HFFc6 (cell line): ENCODE measurements at places on chromosomes 4 and X. TPM values are rescaled to one million over a fixed set of nuclear protein-coding genes. Genes with fewer than 3 reads are reported as not detected.

The CYTL1 gene
- not detected in 3 replicates for total RNA-seq

DNA sequence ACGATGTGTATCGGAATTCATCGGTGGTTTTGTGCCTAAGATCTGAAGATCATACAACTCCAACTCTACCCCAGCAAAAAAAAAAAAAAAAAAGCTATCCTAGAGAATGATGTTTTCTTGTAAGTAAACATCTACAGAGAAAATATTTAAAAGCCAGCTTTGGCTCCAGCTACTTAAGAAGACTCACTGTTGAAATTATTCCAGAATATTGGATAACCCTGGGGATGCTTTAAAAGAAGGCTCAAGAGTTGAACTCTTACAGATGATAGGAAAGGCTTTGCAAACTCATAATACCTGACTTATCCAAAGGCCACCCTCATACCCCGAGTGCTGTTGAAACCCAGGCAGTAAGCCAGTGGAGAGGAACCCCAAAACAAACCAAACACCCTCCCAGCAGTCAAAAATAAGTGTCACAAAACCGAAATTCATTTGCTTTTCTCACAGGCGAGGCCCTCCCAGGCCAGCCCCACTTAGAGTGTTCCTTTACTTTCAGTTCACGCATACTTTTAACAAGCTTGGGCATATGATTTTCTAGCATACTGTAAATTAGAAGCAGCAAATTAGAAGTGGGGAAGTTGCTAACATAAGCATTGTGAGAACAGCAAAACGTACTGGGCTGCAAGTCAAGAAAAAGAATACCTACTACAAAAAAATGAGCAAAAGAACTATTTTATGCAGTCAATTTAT lies 2.7 kb upstream of the AMELX start:
- no peak for DNase-seq

DNA sequence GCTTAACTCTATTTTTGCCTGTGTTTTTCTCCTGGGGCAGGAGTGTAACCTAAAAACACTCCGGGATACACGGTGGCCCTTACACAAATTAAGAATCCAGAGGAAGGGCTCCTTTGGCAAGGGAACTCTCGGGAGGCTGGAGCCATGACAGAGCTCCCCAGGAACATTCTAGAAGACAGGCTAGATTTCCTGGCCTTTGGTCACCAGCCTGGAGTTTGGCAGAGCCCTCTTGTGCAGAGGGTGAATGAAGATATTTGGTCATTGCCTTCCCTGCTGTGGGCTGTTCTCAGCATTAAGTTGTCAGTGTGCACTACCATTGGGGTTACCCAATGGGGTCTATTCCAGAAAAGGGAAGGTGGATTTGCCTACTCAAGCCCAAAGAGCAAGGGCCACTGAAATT lies 53.8 kb upstream of the LNX1 start:
- DNase-seq: no peak

GRCh38 chr4:123265443-123265842 lies 131.2 kb upstream of the SPRY1 start:
- no peak for DNase-seq

The XKRX gene
- total RNA-seq: not detected in 2 replicates

GRCh38 chr4:105305019-105305836 lies 158.6 kb downstream of the TET2 start:
- DNase-seq: no peak

DNA sequence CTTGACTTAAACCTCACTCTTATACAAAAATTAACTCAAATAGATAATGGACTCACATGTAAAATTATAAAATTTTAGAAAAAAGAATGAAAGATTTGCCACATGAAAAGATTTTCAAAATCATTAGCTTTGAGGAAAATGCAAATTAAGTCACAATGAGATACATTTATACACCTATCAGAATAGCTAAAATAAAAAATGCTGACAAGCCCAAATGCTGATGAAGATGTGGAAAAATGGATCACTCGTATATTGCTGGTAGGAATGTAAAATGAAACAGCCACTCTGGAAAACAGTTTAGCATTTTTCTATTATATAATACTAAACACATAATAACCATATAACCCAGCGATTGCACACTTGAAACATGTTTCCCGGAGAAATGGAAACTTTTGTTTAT lies 316.2 kb downstream of the ANKRD50 start:
- DNase-seq: no peak

The ACE2 gene
- total RNA-seq: not detected in 3 replicates

DNA sequence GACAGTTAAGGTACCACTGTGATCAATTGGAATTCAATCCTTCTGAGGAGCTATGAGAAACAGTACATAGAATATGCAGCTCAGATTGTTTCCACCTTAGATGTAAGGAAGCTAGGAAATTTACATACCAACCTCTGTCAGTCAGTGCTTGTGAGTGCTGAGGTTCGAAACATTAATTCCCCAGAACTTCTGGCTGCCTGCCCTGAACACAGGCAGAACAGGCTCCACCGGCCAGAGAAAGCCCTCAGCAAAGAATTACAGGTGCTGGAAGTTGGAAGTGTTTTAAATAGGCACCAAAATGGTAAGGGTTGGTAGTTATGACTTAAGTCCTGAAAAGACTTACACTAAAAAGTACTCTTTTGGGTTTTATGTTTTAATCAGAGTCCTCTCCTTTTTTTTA lies 651.8 kb downstream of the C4orf33 start:
- DNase-seq: no peak

The SSX1 gene
- total RNA-seq: not detected in 3 replicates

- DNase-seq: peak; percentile 52
Measured at GRCh38 chr4:118752551-118752950, 67.4 kb downstream of the METTL14 start.

DNA sequence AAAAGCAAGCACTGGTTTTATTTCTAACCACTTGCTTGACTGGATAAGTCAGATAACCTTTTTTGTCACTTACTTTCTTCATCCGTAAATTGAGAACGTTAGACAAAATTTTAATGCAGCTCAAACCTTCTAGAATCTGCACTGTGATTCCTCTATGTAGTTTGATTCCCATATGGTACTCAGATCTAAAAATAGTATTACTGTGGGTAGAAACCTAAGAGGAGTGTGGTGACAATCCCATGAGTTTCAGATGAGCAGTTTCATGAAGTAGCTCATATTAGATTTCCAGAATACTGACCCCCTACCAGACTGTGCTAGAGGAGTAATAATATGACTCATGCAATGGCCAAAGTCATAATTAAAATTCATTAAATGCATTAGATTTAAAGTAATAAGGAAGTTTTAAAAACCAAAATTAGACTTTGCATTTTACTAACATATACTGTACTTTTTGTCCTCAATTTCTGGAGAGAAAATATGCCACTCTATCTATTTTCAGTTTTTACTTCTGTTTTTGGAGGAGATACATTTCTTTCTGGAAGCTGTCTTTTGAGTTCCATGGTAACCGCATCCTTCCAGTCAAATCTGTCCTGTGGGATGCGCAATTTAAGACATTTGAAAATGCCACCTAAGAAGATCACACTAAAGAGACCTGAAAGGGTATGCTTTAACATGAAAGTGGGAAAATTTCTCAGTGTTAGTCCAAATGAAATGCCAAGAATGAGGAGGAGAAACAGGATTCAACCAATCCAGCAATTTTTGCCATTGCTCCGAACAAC lies 64.1 kb upstream of the GPM6A start:
- DNase-seq: no peak

DNA sequence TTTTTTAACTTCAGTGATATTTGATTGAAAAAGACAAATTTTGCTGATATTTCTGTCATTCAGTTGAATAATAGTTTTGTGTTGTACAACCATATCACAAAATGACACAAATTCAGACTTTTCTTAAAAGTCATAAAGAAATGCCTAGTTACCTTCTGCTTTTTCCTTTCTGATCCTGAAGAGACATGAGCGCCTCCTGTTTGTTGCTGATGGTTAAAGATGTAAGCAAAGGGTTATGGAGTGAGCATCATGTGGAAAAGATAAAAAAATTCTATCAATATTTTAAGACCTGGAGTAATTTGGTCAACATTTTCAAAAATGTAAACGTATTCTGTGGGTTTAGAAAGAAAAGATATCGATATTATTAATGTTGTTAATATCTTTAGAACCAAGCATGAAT lies 669.9 kb upstream of the NR3C2 start:
- no peak for DNase-seq
